ENCODE measurements at places on chromosomes 12 and 14.
A peak's percentile ranks its signal among the peaks of the same experiment; 100 is the strongest.

DNA sequence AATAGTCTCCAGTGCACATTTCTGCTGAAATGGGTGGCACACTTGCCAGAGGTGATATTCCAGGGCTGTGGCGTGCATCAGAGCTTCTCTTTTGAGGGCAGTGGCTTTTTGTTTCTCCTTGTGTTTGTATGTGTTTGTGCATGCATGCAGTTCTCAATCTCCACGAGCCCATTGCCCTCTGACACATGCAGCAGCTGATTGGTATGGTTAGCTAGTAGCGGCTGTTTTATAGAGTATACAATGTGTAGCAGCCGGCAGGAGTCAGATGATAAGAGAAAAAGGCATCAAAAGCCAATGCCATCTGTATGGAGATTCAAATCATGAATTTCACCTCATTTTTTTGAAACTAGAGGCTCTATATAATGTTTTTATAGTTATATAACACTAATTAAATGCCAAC lies 616.9 kb upstream of the STXBP6 start:
- no peak for DNase-seq

- no peak for DNase-seq
Observed at GRCh38 chr12:113251404-113252070, 30.3 kb downstream of the TPCN1 start.

GRCh38 chr14:104659764-104660523 lies 29.5 kb upstream of the INF2 start:
- no peak for DNase-seq

- no peak for DNase-seq
Observed at GRCh38 chr14:92847278-92847677, 53.2 kb downstream of the GOLGA5 start.

GRCh38 chr12:85441025-85441424 lies 161.0 kb downstream of the ALX1 start:
- DNase-seq, result no peak

- no peak for DNase-seq
Observed at GRCh38 chr12:27094726-27095125, 12.3 kb upstream of the C12orf71 start.

DNA sequence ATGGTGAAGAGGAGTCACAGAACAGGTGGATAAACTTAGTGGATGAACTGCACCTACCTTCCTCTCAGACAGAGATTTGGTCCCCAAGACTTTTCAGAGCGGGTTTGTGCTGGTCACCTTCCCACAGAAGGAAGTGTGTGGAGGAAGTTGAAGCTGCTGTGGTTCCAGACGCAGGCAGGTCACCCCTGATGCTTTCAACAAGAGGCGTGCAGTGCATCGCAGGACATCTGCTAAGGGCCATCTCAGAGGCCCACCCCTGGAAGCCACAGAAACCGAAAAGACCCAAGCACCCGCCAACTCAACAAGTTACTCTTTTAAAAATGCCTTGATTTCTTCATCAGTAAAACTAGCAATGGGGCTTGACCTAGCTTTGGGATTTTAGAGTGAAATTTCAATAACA lies 1.0 kb upstream of the GPX2 start:
- DNase-seq, result no peak

- DNase-seq, result no peak
Observed at GRCh38 chr12:93204896-93205295, 172.8 kb upstream of the NUDT4 start.

DNA sequence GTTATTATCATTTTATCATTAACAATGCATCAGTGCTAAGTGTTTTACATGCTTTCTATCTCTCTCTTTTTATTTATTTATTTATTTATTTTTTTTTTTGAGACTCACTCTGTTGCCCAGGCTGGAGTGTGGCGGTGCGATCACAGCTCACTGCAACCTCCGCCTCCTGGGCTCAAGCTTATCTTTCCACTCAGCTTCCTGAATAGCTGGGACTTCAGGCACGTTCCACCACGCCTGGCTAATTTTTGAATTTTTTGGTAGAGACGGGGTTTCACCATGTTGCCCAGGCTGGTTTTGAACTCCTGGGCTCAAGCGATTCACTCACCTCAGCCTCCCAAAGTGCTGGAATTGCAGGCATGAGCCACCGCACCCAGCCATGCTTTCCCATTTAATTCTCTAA lies 3.9 kb upstream of the BTG1 start:
- DNase-seq, result no peak

GRCh38 chr14:47278233-47278842 lies 397.1 kb downstream of the MDGA2 start:
- DNase-seq, result no peak

- no peak for DNase-seq
Observed at GRCh38 chr12:88063375-88063774, 34.2 kb upstream of the C12orf50 start.

DNA sequence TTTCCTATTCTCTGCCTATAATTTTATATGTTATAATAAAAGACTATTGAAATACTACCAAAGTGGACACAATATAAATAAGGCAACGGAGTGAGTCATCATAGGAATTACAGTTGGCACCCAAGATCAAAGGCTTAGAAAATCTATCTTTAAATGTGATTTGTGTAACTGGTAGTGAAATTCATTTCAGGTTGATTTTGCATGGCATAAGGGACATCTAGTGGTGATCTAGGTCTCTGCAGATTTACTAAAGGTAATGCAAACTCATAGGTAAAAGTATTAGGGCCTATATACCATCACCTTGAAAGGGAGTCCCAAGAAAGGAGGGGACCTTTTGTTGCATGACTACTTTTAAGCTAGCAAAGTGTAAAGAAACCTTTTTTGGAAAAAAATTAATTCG lies 527.2 kb downstream of the NRXN3 start:
- DNase-seq, result peak; percentile 13

- no peak for DNase-seq
Observed at GRCh38 chr12:53950789-53951576, 3.7 kb upstream of the HOXC12 start.

GRCh38 chr14:51342226-51342625 lies 102.2 kb downstream of the TMX1 start:
- no peak for DNase-seq

- no peak for DNase-seq
Observed at GRCh38 chr14:24673534-24674203, 39.7 kb upstream of the GZMB start.

GRCh38 chr14:63147018-63147417 lies 57.2 kb upstream of the RHOJ start:
- no peak for DNase-seq

GRCh38 chr14:34713681-34714319 lies 593 bp downstream of the CFL2 start:
- DNase-seq, result peak; percentile 29

- no peak for DNase-seq
Observed at GRCh38 chr14:32329690-32330285, 690 bp downstream of the AKAP6 start.

- DNase-seq, result no peak
Observed at GRCh38 chr14:60645126-60645741, 4.0 kb downstream of the SIX1 start.

- peak; percentile 62 for DNase-seq
Observed at GRCh38 chr14:23661542-23661941, 25.4 kb downstream of the DHRS2 start.

DNA sequence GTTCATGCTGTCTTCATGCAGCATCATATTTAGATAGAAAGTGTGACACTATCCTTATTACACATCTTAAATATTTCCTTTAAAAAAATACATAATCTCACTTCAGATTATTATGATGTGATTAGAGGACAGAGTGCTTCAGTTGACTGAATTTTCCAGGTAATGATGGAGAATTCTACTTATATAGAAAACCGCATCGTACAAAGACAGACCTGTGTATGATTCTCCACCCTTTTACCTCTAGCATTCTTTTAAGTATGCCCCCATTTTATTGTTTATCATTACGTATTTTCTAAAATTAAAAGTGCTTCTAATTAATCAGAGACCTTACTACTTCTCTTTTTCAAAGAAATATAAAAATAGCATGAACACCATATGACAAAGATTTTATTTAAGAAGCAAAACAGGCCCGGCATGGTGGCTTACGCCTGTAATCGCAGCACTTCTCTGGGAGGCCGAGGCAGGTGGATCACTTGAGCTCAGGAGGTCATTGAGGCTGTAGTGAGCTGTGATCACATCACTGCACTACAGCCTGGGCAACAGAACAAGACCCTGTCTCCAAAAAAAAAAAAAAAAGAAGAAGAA lies 13.9 kb downstream of the RPS6KA5 start:
- DNase-seq, result no peak

DNA sequence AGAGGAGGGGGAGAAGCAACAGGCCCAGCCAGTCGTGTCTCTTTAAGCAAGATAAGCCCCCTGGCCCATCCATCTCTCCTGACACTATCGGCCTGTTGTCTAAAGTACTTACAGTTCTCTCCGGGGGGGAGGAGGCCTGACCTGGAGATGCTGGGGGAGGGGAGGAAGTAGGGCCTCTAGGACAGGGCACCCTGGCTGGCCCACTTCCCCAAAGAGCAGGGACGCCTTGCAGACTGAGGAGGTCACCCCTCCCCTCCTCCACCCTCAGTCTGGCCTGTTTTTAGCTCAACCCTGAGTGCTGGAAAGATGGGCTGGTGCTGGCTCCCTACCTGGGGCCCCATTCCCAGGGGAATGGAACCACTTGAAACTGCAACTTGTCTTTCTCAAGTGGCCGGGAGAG lies 70.3 kb downstream of the TBX5 start:
- no peak for DNase-seq

GRCh38 chr12:121026274-121027045 lies 10.2 kb upstream of the C12orf43 start:
- DNase-seq, result no peak

DNA sequence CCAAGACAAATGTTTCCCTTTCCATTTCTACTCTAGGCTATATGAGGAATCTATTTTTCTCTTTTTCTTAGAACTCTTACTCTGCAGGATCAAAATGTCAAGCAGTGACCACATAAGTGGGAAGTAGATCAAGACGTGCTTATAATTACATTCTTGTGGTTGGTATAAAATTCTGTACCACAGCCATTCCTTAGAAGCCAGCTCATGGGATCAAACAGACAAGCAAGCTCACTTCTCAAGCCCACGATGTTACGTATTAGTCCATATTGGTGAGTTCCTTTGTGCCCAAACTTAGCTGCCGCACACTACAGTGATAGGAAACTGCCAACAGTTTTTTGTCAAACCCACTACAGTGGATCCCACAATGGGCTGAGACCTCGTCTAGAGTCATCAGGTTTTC lies 53.4 kb downstream of the IFNG start:
- DNase-seq, result no peak

GRCh38 chr12:3359478-3359877 lies 131.5 kb upstream of the PRMT8 start:
- DNase-seq, result no peak

DNA sequence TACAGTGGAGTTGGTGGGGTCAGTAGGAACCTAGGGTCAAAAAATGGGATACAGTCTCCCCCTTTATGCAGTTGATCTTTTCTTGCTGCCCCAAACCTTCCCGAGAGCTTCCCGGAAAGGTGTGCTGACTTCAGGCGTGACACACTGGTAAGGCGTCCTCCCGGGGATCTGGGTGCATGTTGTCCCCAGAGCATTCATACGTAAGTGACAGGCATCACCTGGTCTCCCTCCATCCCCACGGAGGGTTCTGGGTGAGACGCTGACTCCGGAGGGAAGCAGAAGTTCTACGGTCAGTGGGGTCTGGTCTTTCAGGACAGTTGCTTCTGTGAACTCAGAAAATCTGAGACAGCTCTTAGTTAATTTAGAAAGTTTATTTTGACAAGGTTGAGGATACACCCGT lies 159.6 kb upstream of the RTL1 start:
- no peak for DNase-seq

DNA sequence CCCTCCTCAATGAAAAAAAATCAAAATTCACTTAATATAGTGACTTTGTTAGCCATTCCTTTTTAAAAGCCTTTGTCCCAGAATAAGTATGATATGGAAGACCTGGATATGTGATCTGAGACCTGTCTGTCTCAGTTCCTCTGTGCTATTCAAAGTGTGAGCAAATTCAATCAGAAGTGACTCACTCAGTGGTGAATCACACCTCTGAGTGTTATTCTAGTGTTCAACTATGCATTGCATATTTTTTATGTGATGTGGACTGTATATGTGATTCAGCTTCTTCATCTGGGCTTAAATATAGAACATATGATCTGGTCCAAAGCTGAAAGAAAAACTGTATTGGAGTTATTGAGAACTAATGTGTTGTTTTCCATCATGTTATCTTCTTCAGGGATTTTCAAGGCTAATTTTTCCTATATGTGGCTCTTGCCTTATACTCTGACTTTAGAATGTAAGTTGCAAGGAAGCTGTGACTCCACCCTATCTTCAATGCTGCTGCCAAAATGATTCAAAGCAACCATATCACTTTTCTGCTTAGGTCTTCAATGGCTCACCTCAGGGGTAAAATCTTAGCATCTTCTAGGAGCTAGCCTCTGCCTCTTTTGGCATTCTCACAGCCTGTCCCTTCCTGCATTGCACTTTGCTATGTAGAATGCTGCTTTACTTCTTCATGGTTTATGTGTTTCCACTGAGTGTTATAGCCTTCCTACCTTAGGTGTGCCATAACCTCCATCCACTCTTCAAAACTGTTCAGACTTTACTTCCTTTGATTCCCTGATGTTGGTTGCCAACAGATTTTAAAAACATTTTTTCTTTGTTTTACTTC lies 169.8 kb downstream of the OTOGL start:
- DNase-seq, result no peak

GRCh38 chr12:111355201-111355925 lies 13.5 kb downstream of the PHETA1 start:
- DNase-seq, result no peak

DNA sequence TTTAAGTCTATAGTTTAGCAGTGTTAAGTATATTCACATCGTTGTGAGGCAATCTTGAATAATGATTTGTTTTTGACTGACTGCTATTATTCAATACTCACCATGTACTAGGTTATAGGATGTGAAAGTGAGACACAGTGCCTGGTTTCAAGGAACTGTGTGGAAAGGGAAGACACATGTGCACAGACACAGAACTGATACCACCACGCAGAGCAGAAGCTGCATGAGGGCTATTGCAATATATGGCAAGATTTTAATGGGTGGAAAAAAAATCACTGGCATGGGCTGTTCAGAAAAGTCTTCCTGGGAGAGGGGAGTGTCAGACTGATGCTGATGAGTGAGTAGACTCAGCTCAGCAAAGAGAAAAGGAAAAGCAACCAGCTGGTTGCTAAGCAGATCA lies 10.4 kb downstream of the SLC7A8 start:
- DNase-seq, result no peak

DNA sequence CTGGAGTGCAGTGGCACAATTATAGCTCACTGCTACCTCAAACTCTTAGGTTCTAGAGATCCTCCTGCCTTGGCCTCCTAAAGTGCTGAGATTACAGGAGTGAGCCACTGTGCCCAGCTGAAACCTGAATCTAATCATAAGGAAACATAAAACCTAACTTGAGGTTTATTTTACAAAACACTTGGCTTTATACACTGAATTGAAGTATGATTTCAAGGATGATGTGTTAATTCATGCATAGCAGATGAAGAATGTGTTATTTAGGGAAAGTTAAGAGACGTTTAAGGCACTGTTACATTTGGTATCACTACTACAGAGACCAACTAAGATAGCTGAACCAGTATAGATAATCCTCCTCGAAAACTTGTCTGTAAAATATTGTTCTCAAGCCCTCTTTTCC lies 6.4 kb downstream of the DICER1 start:
- DNase-seq, result no peak

DNA sequence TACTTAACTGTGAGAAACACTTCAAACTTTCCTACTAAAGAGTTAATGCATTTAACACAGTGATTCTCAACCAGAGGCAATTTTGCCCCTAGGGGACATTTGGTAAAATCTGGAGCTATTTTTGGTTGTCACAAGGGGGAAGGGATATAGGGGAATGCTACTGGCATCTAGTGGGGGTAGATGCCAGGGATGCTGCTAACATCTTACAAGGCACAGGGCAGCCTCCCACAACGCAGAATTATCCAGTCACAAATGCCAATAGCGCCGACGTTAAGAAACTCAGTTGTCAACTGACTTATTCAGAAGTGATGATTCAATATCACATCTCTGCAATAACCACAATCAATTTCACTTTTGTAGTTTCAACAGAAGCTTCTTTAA lies 2.0 kb downstream of the EEA1 start:
- DNase-seq, result no peak

Data from NCI-H2171 (cell line).